ENCODE measurements at places on chromosomes 16 and 17.

- no peak for DNase-seq
Measured at GRCh38 chr17:14972844-14973243, 292.3 kb downstream of the PMP22 start.

- DNase-seq = peak; percentile 68
Measured at GRCh38 chr17:76714822-76715495, 4.2 kb upstream of the MXRA7 start.

GRCh38 chr17:65417406-65418221 lies 143.8 kb downstream of the AXIN2 start:
- DNase-seq = no peak

GRCh38 chr17:50627782-50628601 lies 6.7 kb upstream of the ABCC3 start:
- no peak for DNase-seq

GRCh38 chr17:59779521-59779920 lies 72.1 kb downstream of the VMP1 start:
- DNase-seq = no peak

GRCh38 chr17:49901460-49902331 lies 53.8 kb upstream of the TAC4 start:
- DNase-seq = no peak

- no peak for DNase-seq
Measured at GRCh38 chr17:18980682-18981334, 23.8 kb downstream of the FAM83G start.

- DNase-seq = no peak
Measured at GRCh38 chr16:68790130-68790761, 53.1 kb upstream of the TANGO6 start.

- no peak for DNase-seq
Measured at GRCh38 chr17:61158376-61158775, 241.3 kb upstream of the TBX2 start.

DNA sequence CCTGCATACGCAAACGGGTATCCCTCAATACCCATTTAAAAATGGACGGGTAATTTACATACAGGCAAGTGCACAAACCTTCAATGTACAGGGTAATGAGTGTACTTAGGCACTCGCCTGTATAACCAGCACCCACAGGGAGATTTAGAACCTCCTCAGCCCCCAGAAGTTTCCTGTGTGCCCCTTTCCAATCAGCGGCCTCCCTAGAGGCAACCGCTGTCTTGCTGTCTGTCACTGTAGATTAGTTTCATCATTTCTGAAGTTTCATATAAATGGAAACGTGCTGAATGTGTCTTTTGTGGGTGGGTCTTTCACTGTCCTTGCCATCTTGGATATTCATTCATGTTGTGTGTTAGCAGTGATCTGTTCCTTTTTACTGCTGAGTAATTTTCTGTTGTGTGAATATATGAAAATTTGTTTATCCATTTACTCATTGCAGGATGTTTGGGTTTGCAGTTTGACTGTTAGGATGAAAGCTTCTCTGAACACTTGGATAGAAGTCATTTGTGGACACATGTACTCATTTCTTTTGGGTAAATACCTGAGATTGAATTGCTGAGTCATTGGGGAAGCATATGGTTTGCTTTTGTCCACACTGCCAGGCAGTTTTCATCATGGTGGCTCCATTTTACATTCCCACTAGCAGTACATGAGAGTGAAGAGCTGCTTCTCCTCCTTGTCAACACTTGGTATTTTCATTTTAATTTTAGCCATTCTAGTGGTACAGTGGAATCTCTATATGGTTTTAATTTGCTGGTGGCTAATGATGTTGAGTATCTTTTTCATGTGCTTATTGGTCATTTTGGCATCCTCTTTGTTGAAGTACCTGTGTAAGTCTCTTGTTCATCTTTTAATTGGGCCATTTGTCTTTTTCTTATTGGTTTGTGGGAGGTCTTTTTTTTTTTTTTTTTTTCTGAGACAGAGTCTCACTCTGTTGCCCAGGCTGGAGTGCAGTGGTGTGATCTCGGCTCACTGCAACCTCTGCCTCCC lies 2.1 kb upstream of the ADCY7 start:
- no peak for DNase-seq

DNA sequence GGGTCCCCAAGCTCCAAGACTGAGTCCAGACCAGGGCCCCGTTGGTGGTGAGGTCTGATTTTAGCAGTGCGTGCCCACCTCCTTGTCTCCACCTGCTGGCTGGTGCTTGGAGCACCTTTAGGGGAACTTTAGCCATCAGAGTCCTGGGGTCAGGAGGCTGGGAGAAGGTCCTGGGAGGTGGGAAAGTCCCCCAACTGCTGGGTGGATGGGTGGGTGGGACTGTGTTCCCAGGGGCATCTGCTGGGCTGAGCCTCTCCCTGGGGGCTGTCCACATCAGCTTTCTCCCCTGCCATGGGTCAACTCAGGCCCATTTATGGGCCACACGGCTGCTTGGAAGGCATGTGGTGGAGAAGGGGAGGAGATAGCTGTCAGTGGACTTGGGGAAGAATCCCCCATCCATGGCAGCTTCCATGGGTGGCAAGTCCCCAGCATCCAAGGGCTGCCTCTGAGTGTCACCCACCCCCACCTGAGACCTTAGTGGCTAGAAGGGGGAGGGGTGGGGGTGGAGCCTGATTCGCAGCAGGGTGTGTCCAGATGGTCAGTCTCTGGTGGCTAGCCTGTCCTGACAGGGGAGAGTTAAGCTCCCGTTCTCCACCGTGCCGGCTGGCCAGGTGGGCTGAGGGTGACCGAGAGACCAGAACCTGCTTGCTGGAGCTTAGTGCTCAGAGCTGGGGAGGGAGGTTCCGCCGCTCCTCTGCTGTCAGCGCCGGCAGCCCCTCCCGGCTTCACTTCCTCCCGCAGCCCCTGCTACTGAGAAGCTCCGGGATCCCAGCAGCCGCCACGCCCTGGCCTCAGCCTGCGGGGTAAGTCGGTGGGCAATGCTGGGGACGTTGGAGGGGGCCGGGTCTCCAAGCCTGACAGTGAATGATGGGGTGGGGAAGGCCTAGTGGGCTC lies at the start of gene TRPV2:
TSS of gene TRPV2 (plus strand) at position 541 of the 894 bp plus-strand sequence. CDS start 2,098 bp downstream, outside the sequence.
- no peak for DNase-seq

GRCh38 chr17:39962642-39963220 lies at the start of gene GSDMA:
GSDMA (plus strand) TSS chr17:39963004; CDS start chr17:39965688, 2,684 bp downstream.
- DNase-seq = no peak

- no peak for DNase-seq
Measured at GRCh38 chr16:19463468-19464315, 46.0 kb downstream of the TMC5 start.

GRCh38 chr17:52546493-52546892 lies 388.0 kb upstream of the CA10 start:
- DNase-seq = no peak

DNA sequence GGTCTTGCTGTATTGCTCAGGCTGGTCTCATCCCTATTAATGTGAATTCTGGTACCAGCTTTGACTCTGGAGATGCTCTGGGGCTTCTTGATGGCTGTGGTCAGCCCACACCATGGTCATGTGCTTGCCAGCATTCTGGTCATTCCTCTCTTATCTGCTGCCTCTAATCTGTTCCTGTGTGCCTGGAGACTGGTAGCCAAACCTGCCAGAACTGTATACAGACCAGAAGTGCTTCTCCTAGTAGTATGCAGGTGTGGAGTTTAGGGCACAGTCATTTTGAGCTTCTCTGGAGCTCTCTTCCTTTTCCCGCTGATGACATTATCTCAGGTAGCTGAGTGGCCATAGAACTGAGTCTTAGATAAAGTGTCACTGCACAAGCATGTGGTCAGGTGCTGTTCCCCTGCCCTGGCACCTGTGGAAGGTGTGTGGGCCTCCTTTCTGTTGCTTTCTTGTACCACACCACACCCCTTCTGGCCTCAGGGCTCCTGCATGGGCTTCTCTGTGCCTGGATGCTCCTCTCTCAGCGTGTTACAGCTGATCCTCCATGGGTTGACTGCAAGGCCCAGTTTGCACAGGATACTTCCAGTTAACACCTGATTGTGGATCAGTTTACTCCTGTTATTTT lies 162.7 kb downstream of the SPECC1 start:
- no peak for DNase-seq

DNA sequence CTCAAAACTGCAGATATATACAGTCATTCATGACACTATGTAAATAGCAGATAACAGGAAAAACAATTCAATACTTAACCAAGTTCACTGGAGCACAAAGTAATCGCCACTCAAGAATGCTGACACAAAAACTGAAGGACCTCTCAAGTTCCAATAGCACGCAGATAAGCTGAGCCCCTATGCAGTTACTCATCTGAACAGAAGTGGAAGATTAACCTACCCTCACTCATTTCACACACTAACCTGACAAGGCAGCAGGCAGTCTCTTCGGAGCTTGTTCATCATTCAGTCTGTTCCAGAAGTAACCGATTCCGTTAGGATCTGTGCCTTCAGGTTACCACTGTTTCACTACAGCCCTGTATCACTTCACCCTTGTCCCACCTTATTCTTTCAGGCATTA lies 6.0 kb downstream of the HELZ start:
- DNase-seq = no peak

DNA sequence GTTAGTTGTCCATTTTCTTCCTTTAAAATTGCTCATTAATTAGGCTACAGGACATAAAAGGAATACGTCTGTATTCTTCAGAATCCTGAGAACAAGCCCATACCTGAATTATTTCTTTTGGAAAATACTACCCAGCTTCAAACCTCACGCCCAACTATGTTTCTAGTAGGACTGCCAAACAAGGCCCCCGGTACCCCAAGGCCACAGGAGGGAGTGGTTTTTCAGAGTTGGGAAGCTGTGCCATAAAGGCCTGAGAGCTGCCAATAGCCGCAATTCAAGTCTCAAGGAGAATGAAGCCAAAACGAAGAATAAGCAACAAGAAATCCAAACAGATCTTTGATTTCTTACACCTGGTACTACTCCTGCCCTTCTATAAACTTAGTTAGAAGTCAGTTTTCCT lies 48.3 kb downstream of the UBE2G1 start:
- no peak for DNase-seq

- DNase-seq = no peak
Measured at GRCh38 chr16:30889721-30890120, 4.2 kb downstream of the BCL7C start.

DNA sequence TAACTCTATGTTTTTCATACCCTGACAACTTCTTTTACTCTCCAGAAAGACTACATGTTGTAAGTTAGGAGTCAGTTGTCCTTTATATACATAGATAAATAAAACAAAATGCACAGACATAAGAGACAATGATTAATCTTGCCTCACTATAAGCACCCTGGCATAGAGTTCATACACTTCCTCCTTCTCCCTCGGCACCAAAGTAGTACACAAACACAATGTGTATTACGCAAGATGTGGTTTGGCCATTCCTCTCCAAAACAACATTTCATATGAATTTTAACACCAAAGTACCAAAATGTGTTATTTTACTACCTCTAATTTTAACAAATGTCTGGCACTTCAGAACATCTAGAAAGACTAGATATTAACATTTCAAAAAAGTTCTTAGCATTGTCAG lies 17.2 kb upstream of the SLFN11 start:
- DNase-seq = no peak

- no peak for DNase-seq
Measured at GRCh38 chr17:77905766-77906165, 52.7 kb upstream of the TNRC6C start.

DNA sequence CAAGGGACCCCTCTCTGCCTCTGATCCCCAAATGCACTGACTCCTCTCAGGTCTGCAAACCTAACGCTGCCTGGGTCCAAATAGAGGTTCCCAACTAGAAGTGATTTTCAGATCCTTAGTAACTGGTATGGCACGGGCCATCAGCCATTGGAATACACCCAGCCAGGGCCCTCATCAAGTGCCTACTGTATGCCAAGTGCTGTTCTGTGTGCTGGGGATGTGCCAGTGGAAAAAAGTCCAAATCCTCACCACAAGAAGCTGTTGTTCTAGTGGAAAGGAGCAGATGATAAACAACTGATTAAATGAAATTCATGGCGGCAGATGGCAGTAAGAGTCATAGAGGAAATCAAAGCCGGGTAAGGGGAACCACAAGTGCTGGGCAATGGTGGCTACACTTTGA lies 57.2 kb upstream of the MED9 start:
- no peak for DNase-seq

DNA sequence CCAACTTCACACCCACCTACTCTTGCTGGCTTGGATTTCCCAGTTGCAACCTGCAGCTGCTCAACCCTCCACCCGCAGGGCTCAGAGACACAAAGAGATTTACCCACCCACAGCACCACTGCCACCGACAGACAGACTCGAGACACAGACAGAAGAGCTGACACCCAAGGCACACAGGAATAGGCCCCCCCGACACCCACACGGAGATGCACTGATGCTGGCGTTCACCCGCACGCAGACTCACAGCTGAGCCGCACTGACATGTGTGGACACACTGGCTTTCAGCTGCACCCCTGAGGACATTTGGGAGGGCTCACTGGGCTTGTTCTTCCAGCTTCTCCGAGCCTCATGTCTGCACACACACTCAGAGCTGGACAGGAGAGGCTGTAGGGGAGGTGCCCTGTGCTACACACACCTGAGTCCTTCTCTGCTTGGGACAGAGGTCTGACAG lies 8.2 kb downstream of the STX1B start:
- no peak for DNase-seq

GRCh38 chr16:20741554-20742285 lies at the start of gene THUMPD1:
THUMPD1 (minus strand) TSS chr16:20741818; CDS start chr16:20741739, 79 bp downstream.
- peak; percentile 98 for DNase-seq

- no peak for DNase-seq
Measured at GRCh38 chr17:4476017-4476416, 22.7 kb upstream of the SPNS2 start.

DNA sequence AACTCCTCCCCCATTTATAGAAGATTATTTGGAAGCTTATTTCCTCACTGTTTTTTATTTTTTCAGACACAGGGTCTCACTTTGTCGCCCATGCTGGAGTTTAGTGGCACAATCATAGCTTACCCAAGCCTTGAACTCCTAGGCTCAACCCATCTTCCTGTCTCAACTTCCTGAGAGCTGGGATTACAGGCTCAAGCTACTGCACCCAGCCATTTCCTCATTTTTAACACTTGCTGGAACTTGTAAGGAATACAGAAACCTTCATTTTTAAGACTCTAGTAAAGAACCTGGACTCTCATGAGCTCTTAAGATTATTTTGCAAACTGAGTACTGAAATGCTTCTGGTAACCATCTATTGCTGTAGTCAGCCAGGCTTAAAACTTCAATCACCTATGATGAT lies 29.9 kb downstream of the KANSL1 start:
- DNase-seq = no peak

- no peak for DNase-seq
Measured at GRCh38 chr17:72970797-72971196, 121.7 kb downstream of the SLC39A11 start.

DNA sequence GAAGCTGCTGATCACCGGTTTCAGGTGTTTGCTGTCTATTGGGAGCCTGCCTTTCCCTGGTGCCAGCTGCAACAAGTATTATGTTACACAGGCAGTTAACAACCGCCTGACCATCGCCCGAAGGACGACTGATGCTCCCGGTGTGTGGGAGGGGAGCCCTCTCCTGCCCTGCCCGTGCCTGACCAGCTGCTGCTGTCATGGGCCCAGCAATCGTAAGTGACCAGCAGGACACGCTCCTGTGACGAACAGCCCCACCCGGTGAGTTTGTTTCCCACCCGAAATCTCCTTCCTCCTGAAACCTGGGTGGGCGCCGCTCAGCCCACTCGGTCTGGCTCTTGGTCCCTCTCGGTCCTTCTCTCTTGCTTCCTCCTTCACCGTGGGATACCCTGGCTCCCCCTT lies 17.9 kb upstream of the UBE2I start:
- no peak for DNase-seq
